ENCODE measurements at places on chromosomes 2 and 18.

GRCh38 chr2:126444512-126444911 is 211.4 kb upstream of the GYPC start:
- no peak for DNase-seq

GRCh38 chr2:122478771-122479170 is 723.3 kb downstream of the TSN start:
- peak; percentile 44 for DNase-seq

GRCh38 chr18:3873698-3874097 is 423.7 kb downstream of the TGIF1 start:
- DNase-seq, result no peak

GRCh38 chr2:228048838-228049490 is 132.5 kb downstream of the SPHKAP start:
- peak; percentile 64 for DNase-seq

GRCh38 chr2:111661286-111661940 is 222.6 kb downstream of the ANAPC1 start:
- no peak for DNase-seq

- DNase-seq, result no peak
Observed at GRCh38 chr2:12047761-12048160, 301.3 kb downstream of the LPIN1 start.

- no peak for DNase-seq
Observed at GRCh38 chr2:227185615-227186232, 21.3 kb downstream of the COL4A3 start.

DNA sequence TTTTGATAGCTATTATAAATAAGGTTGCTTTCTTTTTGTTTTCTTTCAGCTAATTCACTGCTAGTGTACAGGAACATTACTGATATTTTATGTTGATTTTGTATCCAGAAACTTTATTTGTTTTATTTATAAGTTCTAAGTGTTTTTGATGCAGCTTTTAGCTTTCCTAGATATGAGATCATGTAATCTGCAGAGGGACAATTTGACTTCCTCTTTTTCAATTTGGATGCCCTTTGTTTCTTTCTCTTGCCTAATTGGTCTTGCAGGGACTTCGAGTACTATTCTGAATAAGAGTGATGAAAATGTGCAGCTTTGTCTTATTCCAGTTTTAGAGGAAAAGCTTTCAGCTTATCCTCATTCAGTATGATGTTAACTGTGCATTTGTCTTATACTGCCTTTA is 643.4 kb upstream of the CDH2 start:
- no peak for DNase-seq

GRCh38 chr2:217723981-217724380 is 278.8 kb downstream of the TNS1 start:
- no peak for DNase-seq

GRCh38 chr2:239294571-239295054 is 106.2 kb downstream of the HDAC4 start:
- DNase-seq, result no peak

- peak; percentile 21 for DNase-seq
Observed at GRCh38 chr2:112542984-112543661, 858 bp downstream of the POLR1B start.

- DNase-seq, result no peak
Observed at GRCh38 chr18:75504469-75504868, 77.0 kb upstream of the SMIM21 start.

GRCh38 chr2:26182441-26182840 is 9.6 kb downstream of the GAREM2 start:
- no peak for DNase-seq

- no peak for DNase-seq
Observed at GRCh38 chr2:168639441-168639898, 163.0 kb upstream of the NOSTRIN start.

GRCh38 chr2:11701206-11701605 is 31.2 kb upstream of the NTSR2 start:
- DNase-seq, result no peak

GRCh38 chr2:10781746-10782145 is 30.8 kb downstream of the PDIA6 start:
- DNase-seq, result no peak

DNA sequence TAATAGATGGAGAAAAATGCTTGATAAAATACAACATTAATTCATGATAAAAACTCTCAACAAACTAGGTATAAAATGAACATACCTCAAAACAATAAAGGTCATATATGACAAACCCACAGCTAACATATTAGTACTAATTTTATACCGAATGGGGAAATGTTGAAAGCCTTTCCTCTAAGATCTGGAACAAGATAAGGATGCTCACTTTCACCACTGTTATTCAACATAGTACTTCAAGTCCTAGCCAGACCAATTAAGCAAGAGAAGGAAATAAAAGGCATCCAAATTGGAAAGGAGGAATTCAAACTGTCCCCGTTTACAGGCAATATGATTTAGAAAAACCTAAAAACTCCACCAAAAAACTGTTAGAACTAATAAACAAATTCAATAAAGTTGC is 61.5 kb upstream of the CTIF start:
- no peak for DNase-seq

DNA sequence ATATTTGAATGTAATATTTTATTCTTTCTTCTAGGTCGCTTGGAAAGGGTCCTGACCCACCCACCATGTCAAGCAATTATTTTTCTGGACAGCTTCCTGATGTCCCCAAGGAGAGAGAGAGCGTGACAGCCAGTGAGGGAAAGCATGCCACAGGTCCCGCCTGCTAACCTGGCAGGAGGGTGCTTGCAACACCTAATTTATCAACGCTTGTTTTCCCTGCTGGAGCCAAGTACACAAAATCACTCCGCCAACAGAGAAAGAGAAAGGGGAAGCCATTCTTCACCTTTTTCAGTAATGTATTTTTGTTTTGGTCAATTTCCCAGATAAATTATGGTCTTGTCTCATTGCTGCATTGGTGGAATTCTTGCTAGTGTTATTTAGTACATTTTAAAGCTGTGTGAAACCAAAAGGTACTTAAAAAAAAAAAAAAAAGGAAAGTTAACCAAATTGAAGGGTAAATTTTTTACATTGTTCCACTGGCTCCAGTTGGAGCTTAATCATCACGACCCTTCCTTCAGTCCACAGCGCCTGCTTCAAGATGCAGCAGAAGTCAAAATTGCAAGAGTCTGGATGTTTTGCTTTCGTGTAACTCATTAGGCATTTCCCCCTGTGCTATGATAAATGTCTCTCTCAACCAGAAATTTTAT is 88.5 kb upstream of the COPS8 start:
- no peak for DNase-seq

GRCh38 chr2:165371356-165371755 is 98.1 kb upstream of the CSRNP3 start:
- DNase-seq, result no peak

DNA sequence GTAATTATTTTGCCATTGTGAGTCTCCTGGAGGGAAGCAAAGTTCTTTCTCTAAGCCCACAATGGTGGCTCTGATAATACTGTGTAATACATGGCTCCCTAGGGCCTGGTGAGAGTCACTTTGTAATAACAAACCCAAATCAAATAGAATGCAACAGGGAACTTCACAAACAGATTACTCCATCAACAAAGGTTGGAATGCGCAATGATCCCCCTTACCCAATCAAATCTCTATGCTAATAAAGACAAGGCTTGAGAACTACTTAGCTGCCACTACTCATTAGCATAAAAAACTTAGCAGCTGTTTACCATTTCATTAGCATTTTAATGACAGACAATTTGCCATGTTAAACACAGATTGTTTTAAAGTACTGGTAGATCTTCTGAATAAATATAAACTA is 285.6 kb upstream of the SESTD1 start:
- no peak for DNase-seq

DNA sequence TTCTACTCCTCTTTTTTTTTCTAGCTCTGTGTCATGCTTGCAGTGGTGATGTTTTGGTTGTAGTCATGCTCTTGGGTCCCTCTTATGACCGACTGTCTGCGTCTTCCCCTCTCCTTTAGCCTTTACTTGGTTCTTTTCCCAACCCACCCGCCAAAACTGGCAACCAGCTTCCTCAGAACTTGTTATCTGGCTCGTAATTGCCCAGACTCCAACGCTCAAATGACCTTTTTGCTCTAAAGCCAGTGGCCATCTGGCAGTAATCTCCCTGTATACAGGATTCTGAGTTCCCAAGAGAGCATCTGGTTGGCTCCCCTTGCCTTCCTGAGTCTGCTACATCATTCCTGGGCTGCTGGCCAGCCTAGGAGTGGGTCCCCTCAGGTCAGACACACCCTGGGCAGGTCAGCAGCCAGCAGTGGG is 147.2 kb downstream of the MGAT5 start:
- peak; percentile 31 for DNase-seq

GRCh38 chr2:12243381-12243780 is 473.4 kb upstream of the TRIB2 start:
- no peak for DNase-seq

DNA sequence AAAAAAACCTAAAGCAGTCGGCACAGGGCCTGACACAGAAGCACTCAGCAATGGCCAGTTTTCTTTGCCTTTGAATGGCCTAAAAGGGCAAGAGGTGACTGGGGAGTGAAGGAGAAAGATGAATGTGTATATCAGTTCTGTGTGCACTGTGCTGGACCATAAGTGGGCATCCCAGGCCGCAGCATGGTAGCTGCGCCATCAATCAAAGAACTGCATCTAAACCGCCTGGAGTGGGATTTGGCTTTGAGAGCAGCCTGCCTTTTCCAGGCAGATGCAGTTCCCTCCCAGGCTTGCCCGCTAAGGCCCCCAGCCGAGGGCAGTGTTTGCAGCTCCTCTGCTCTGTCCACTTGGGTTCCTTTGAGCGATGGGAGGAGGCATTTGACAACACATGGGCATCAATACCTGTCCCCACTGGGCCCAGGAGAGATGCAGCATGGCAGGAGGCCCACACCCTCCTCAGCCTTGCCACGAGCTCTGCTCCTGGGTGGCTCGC is 144.1 kb downstream of the FAM210A start:
- no peak for DNase-seq

DNA sequence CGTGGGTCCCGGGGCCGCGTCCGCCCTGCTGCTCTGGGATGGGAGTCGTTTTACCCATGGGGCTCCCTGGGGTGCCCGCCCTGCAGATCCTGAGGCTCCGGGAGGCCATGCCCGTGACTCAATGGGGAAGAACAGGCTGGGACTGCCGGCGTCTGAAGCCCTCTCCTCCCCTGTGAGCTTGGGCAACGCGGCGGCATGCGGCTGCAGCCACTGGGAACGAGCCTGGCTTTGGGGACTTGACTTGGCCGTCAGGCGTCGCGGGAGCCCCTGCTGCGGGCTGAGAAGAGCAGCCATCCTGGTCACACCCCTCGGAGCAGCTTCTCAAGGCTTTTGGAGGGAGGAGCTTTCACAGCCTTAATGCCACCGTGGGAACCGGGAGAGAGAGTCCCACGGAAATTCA is 126.9 kb upstream of the CTDP1 start:
- no peak for DNase-seq

GRCh38 chr2:70922235-70923234 is 13.2 kb upstream of the ATP6V1B1 start:
- no peak for DNase-seq

- DNase-seq, result no peak
Observed at GRCh38 chr2:152222975-152223637, 47.5 kb upstream of the STAM2 start.

Data from GM03348 (cell line).